ENCODE measurements at places on chromosomes 1 and 21.

GRCh38 chr1:71351438-71351837 is 270.6 kb upstream of the ZRANB2 start:
- DNase-seq = no peak

DNA sequence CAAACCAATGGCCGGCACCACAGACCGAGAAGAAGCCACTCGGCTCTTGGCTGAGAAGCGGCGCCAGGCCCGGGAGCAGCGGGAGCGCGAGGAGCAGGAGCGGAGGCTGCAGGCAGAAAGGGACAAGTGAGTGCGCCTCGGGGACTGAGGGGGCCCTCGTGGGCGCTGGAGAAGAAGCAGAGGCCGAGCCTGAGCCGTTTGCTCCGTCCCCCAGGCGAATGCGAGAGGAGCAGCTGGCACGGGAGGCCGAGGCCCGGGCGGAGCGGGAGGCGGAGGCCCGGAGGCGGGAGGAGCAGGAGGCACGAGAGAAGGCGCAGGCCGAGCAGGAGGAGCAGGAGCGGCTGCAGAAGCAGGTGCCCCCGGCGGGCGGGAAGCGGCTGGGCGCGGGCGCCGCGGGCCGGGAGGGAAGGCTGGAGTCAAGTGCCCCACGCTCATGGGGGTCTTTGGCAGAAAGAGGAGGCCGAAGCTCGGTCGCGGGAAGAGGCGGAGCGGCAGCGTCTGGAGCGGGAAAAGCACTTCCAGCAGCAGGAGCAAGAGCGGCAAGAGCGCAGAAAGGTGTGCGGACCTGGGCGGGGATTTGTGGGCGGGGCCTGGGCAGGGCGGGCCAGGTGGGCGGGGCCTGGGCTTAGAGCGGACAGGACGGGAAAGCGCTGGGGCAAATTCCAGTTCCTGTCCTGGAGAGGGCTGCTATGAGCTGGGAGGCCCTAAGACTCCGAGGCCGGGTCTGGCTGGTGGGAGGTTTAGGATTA is 22.7 kb downstream of the MAP7D1 start:
- DNase-seq = no peak

GRCh38 chr1:59776960-59777852 is 37.5 kb upstream of the HOOK1 start:
- no peak for DNase-seq

- no peak for DNase-seq
Observed at GRCh38 chr1:7613106-7613850, 157.8 kb upstream of the VAMP3 start.

DNA sequence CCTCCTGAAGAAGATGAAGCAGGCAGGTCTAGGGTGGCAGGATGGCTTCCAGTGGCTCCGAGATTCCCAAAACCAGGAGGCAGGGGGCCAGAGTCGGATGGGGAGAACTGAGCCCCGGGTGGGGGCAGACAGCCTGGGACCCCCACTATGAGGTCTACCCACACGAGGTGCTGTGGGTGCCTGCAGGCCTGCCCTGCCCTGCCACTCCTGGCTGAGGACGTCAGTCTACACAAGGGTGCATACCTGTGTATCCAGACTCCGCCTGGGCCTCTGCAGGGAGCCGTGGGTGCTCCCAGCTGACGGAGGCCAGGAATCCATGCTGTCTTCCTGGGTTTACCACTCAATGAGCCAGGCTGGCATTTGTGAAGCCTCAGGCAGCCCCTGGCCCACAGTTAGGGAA is 80.3 kb downstream of the PRDM16 start:
- no peak for DNase-seq

GRCh38 chr1:207839083-207839413 is 71.9 kb downstream of the CD34 start:
- DNase-seq = no peak

DNA sequence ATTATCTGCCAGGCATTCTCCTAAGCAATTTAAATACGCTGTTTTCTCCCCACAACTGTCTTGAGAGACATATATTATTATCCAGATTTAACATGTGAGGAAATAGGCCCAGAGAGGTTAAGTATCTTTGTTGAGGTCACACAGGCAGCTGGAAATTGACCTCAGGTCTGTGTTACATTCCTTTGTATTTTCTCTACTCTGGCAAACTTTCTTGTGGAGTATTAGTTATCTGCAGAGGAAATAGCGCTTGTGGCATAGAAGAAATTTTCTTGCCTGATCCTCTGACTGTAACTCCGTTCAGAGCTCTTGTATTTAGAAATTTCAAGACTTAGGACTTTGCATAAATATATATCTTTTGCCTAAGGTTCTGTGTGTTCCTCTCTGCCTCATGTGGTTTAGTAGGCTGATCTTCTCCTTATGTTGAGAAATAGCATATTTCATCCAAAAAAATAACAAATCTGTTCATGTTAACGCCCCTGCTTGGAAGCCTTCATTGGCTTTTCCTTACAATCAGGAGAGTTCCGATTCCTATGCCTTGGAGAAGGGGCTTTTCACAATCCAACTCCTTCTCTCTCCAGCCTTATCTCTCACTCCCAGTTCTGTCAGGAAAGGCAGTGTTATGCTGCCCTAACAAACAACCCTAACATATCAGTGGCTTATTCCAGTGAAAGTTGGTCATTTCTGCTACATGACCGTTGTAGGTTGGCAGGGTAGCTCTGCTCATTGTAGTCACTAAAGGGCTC is 2.5 kb upstream of the JUN start:
- no peak for DNase-seq

DNA sequence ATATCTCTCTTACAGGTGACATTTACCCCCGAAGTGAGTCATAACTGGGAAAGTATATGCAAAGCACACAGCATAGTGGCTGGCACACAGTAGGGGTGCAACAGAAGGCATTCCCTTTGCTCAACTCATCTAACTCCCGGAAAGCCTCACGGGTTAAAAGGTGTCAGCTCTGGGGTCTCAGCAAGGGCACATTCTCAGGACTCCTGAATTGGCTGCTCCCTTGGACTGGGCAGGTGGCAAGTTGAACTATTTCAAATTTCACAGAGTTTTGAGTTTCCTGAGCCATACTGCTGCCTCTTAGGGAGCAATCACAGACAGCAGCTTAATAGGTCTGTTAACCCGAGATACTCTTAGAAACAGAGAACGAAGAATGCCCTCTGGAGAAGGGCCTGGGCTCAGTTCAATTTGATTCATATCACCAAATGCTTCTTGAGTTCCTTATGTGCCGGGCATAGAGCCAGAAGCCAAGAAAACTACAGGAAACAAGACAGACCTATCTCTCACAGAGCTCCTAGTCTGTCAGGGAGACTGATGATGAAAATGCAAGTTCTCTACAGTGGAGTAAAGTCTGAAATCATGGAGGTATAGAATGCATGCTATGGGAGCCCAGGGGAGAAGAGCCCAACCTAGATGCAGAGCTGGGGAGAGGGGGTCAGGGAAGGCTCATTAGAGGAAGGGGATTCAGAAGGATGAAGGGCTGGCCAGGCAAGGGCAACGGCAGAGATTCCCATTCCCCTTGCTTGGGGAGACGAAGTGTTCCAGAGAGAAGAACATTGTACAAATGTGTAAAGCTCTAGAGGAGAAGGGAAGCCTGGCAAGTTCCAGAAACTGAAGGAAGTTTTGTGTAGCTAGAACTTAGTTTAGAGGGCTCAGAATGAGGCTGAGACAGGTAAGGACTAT is 143.9 kb upstream of the HMGB4 start:
- no peak for DNase-seq

Data from activated CD4-positive, alpha-beta T cell treated with anti-CD3 and anti-CD28 coated beads, Interleukin-2, amount 10 ng/mL, durations not matched to agents 7 days and 5 days (primary cell).